ENCODE measurements at places on chromosomes 6 and 20. TPM values are rescaled to one million over a fixed set of nuclear protein-coding genes. Genes with fewer than 3 reads are reported as not detected.
A peak's percentile ranks its signal among the peaks of the same experiment; 100 is the strongest.

GRCh38 chr6:166221040-166221439 lies 53.4 kb upstream of the TBXT start:
- DNase-seq: no peak

DNA sequence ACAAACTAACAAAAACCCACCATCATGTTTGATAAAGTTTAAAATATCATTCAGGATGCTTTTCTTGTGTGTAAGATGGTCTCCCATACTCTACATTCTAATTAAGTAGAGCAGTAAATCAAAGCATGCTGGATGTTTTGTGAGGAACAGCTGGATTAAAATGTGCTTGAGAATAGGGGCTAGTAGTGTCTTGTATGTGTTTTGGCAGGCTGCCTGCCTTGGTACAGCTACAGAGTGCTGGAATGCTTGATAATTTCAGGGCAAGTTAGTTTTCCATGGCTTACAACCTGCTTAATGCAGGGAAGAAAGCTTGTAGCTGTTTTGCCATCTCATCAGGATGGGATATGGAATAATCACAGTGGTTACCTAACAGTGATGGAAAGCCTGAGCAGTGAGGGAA lies 636.6 kb upstream of the MMS22L start:
- DNase-seq: peak; percentile 42

GRCh38 chr6:142118328-142118727 lies 14.4 kb upstream of the GJE1 start:
- DNase-seq: no peak

GSTA2 gene
- total RNA-seq: not detected

Measured in foreskin keratinocyte (primary cell).